ENCODE measurements at places on chromosomes 7 and 10.

GRCh38 chr7:91567081-91568012, 303.1 kb downstream of the FZD1 start:
- no peak for DNase-seq

GRCh38 chr7:74717889-74718288, 55.9 kb upstream of the NCF1 start:
- DNase-seq, result no peak

GRCh38 chr7:28005075-28005846, 175.3 kb downstream of the JAZF1 start:
- DNase-seq, result peak; percentile 52

- no peak for DNase-seq
These were observed 132.6 kb upstream of the NAMPT start for GRCh38 chr7:106417273-106417902.

- no peak for DNase-seq
These were observed 216.1 kb upstream of the ZMIZ1 start for GRCh38 chr10:78852466-78853240.

Data from umbilical cord (tissue), 2 donors.